HTR-8/SVneo (cell line): ENCODE measurements at places on chromosomes 2 and 18.

GRCh38 chr2:48126162-48126561, 219.9 kb upstream of the FBXO11 start:
- DNase-seq = no peak

GRCh38 chr2:67772216-67773170, 290.3 kb downstream of the C1D start:
- DNase-seq = no peak

DNA sequence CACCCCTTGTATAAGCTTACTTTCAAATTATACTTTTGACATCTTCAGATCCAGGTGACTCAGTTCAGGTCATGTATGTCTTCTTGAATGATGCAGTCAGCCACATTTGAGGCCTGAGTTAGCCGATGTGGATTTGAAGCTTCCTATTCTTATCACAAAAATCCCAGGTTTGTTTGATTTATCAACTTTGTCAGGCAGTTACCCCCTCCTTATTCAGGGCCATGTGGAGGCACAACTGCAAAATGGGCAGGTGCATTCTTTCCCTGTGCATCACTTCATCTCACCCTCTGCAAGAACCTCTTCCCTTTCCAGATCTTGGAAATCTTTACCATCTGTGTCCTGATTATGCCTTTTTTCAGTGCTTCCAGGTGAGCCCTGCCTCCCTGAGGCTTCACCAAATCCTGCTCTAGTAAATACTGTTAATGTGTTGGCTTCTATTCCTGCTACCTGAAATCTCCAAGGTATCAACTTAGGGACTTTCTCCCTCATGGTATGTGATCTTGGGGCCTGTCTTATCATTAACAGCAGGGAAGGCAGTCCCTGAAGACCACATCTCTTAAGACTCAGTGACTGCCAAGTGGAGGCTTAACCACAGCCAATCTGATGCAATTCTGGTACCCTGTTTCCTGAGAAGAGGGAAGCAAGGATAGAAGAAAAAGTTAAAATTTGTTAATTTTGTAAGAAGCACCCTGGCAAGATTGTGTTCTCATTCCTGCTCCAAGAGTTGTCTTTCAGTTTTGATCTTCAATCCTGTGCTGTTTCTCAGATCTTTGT, 9.4 kb upstream of the ARHGAP28 start:
- no peak for DNase-seq

DNA sequence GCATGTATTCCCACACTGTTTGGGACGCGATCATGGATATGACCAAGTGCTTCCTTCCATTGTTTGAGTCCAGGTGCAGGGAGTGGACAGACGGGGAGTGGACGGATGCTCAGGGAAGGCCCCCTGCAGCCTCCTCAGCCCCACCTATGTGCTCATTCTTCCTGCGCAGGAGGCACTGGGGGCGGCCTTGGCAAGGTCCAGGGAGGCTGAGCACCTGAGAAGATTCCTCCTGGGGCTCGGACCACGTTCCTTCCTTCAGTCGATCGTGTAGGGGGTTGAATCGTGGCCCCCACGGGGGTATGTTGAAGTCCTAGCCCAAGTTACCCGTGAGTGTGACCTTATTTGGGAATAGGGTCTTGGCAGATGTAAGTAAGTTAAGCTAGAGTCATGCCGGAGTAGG, 60.4 kb downstream of the ASB1 start:
- no peak for DNase-seq

DNA sequence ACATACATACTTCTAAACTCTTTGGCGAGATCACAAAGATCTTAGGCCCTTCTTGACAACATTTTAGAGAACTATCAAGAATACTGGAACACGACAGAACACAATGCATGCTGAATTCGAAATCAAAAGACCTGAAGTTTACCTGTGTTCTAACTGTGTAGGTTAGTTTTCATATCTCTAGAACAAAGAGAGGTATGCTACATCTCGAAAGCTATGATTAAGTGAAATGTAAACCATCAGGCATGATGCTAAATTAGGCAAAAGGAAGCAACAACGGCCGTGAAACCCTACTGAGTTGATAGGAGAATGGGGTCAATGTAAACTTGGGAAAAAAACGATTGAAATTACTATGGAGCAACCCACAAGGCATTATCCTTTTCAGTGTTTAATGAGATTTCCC, 43.7 kb downstream of the IKZF2 start:
- no peak for DNase-seq

- no peak for DNase-seq
Measured at GRCh38 chr18:49609256-49610021, 47.6 kb downstream of the LIPG start.

DNA sequence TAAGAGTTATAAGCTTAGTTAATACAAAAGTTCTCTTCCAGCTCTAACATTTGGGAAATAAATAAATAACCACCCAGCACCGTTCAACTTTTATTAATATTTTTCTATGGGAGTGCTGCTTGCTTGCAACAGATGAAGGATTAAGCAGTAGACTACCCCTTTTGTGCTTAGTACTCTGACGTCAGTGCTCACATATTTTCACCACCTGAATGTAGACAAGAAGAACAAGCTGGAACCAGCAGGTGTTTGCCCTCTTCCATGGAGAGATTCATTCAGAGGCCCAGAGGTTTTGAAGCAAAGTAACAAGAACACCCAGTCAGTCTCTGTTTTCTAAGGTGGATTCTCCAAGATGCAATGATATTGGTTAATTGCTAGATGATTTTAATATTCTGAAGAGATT, 307.1 kb upstream of the PIK3C3 start:
- DNase-seq = no peak

GRCh38 chr2:227363756-227364155, 15.3 kb downstream of the TM4SF20 start:
- DNase-seq = no peak

- no peak for DNase-seq
Measured at GRCh38 chr2:71992036-71992435, 155.6 kb downstream of the CYP26B1 start.

GRCh38 chr2:218860950-218861381, 1.4 kb downstream of the WNT6 start:
- DNase-seq = peak; percentile 56

DNA sequence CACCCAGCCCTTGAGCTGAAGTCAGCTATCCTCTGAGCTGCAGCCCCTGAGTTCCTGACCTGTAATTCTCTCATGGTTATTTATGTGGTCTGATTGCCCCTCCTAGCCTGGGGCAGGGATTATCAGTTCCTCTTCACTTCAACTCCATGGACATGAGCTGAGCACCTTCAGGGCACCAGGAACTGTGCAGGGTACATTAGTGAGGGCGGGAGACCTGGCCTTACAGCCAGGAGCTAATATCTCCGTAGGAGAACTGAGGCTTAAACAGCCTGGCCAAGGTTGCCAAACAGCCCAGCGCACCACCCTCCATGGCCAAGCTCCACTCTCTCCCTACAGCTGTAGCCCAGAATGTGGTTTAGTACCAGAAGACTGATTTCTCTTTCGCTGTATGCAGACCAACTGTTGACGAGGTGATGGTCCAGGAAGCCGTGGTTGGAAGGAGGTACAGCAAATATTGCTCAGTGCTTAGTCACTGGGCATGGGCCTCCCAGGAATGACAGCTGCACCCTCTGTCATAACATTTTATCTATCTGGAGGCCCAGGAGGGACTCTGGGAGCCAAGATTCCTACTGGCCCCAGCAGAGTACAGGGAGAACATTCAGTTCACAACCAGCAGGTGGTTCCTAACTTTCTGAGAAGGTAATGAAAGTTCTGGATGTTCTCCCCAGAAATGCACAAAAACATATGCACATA, 228.7 kb upstream of the SIX2 start:
- peak; percentile 89 for DNase-seq

GRCh38 chr2:182652326-182652725, 63.7 kb upstream of the DNAJC10 start:
- DNase-seq = no peak

DNA sequence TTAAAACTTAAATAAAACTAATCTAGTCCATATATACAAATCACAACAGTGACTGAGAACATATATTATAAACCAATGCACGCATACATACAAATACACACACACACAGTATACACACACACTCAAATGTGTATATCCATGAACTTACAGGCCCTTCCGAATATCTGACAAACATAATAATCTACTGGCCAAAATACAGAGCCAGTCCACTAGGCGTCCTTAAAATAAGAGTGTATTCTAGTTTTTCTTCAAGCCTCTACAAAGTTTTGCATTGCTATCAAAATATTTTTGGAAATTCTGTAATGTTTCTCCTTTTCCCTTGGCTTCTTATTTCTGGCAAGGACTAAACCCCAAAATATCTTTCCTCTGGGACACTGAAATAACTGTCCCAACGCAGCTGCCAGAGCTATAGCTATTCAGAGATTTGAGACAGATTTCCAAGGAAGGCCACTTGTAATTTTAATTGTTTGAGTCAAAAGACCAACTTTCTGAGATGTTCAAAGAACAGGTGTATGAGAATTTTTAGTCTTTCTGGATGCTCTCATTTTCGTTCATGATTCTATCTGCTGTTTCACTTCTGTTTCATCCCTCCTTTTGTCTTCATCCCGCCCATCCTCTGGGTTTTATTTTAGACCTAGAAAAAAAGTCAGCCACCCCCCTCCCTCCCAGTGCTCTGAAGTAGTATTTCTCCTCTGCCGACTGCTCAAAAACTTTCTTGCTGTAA, 24.1 kb upstream of the SP3 start:
- no peak for DNase-seq

DNA sequence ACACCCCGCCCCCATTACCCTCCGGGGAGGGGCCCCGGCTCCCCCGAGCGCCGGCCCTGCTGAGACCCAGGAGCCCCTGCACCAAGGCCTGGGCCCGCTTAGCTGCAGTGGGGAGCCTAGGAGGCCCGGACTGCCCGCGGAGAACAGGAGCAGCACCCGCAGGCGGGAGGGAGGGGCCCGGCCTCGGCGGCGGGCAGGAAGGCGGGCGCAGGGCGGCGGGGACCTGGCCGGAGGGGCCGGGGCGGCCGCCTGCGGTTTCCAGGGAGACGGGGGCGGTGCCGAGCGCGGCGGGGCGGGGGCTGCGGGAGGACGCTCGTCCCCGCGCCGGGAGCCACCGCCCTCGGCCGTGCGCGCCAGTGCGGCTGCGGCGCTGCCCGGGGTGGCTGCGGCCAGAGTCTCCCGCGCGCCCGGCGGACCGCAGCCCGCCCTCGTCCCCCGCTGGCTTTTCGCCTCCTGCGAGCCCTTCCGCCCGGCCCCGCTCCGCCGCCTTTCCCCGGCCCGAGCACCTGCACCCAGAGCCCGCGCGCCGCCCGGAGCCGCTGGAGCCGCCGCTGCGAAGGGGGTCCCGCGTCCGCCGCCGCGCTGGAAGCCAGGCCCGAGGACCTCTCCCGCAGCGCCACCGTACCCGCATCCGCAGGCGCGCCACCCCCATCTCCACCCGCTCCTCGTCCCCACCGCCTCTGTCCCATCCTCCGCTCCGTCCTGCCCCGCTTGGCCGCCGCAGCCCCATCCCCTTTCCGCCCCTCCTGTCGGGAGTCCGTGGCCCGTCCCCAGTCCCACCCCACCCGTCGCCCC, 17.2 kb downstream of the GPC1 start:
- peak; percentile 71 for DNase-seq

DNA sequence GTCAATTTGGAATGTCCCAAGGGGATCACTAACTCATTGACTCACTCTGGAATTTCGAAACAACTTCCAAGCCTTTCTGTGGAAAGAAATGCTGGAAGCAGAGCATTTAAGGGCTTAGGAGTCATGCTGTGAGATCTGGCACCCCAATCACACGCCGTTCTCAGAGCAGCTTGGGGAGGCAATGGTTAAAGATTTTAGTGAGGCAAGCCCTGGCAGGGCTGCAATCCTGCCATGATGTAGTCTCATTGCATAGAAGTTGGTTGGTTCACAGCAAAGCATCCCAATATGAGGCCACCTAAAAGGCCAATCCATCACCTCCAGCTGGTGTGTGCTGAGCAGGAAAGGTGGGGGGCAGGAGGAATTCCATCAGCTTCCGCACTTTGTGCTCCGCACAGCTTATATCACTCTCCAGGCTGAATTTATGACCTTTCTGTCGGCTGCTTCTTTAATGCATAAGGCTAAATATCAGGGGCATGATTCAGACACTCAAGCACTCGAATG, 1043.9 kb upstream of the POU3F3 start:
- no peak for DNase-seq

DNA sequence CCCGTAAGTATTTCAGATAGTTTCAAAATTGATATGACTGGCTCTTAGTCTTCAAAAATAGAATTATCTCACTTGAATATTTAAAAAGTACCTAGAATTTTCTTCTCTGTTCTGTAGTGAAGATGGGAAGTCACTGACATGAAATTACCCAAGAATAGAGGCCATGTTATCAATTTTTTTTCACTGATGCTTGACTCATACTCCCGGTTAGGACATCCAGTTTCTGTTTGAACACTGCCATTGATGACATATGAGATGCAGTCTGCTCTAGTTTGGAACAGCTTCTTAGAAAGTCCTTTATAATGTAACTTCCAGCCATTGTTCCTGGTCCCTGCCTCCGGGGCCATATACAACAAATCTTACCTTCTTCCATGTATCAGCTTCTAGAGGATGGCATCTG, 26.0 kb downstream of the MAP3K20 start:
- no peak for DNase-seq

DNA sequence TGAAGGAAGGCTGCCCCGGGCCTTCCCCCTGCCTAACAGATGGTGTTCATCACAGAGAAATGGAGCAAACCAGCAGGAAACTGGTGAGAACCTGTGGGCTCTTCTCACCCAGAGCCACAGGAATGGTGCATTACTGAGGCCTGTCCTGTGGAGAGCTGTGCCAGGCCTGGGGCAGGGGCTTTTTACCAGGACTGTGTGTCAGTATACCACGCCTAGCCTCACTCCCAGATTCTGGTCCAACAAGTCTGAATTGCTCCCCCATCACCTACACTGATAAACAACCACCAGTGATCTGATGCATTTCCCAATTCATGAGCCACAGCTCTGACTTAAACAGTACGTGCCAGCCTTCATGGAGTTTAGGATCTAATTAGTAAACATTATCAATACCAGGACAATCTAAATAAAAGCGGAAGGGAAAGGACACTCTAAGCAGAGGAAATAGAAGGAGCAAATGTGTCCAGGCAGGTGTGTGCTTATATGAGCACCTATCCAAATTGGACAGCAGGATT, 8.9 kb upstream of the DGUOK start:
- no peak for DNase-seq

- no peak for DNase-seq
Measured at GRCh38 chr18:44672506-44672905, 8.2 kb upstream of the SETBP1 start.

DNA sequence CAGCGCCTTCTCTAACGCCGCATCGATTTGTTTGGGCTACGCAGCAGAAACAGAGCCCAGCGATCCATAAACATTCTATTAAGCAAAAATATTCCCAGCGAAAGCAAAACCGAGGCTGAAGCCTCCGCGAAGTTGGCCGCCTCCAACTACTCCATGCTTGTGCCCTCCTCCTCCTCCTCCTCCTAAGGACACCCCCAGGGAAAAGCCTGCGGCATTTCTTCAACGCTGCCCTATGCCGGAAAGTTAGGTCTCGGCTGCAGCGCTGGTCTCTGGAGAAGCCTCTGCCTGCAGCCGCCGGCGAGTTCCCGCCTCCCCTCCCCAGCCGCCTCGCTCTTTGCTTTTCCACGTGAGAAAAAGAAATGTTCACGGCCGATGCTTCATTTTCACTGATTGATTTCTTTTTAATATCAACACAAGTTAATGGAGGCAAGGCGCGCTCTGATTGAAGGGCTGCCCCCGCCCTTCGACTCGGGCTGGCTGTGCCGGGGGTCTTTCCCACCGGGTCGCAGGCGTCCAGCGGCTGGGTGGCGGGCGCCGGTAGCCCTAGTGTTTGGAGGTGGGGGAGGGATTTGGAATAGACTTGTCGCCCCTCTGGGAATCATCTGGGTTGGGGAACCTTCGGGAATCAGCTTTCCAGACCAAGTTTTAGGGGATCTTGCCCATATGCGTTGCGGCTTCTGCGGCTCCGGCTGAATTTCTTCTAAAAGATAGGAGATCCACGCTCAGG, 3.9 kb downstream of the NRP2 start:
- DNase-seq = no peak
